ENCODE measurements at places on chromosomes 11 and 22.

GRCh38 chr11:76797341-76798201 lies 14.4 kb downstream of the TSKU start:
- no peak for DNase-seq

DNA sequence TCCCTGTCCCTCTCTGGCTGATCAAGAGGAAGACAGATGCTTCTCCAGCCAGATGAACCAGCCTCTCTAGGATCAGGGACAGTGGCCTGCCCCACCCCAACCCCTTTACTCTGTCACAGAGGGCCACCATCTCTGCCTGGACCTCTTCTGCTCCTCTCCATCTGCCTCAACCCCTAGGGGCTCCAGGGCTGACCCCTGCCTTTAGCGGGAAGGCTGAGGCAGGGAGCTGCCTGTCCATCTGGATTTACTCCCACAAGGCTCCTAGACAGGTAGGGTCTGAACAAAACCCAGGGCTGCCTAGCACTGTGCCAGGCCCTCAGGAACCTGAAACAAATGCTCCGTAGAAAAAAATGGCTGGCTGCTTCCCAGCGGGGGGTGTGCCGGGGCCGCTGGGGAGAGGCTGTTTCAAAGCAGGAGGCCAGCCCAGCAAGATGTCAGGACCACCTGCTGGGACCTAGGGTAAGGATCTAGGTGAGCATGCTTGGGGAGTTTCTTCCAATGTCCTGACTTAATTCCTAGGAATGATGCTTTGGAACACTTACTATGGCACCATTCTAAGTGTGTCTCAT lies 3.2 kb downstream of the CHST1 start:
- DNase-seq = no peak

DNA sequence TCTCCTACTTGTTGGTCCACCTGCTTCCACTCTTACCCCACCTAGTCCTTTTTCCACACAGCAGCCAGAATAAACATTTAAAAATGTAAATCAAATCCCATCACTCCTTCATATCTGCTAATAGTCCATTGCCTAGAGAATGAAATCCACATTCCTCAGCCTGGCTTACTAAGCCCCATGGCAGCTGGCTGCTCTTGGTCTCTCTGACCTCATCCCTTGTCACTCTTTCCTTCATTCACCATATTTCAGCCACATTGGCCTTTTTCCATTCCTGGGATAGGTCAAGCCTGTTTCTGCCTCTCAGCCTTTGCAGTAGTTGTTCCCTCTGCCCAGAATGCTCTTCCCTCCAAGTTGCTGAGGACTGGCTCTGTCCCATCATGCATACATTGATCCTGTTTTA lies 512.8 kb downstream of the INSC start:
- no peak for DNase-seq

DNA sequence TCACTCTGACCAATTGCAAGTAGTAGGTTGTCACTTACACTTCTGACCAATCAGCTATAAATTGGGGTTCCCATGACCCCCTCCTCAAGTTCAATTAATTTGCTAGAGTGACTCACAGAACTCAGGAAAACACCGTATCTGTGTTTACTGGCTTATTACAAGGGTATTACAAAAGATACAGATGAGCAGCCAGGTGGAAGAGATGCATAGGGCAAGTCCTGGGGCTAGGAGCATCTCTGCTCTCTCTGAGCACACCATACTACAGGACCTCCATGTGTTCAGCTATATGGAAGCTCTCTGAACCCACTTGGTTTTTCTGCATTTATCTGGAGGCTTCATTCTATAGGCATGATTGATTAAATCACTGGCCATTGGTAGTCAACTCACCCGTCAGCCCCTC lies 11.3 kb upstream of the GRK3 start:
- DNase-seq = no peak

GRCh38 chr22:36315325-36315724 lies 62.4 kb downstream of the APOL1 start:
- DNase-seq = no peak

- no peak for DNase-seq
Measured at GRCh38 chr11:126434950-126435335, 79.5 kb downstream of the ST3GAL4 start.
